ENCODE measurements at places on chromosomes 7 and 10. TPM values are rescaled to one million over a fixed set of nuclear protein-coding genes. Genes with fewer than 3 reads are reported as not detected.

Gene PLA2G12B
- not detected for total RNA-seq

Gene ZKSCAN5
- 9.3 TPM for total RNA-seq

Gene TMEM225B
- total RNA-seq = 1.2 TPM

Gene ATRNL1
- 0.21 TPM for total RNA-seq

Gene IGFBP3
- total RNA-seq = 199 TPM

Gene CCL24
- total RNA-seq = not detected

Gene MACC1
- not detected for total RNA-seq

All from A549 treated with Mapracorat at 1 μM for 4 hours (cell line).